ENCODE measurements at places on chromosomes 1 and 21.
A peak's percentile ranks its signal among the peaks of the same experiment; 100 is the strongest.

DNA sequence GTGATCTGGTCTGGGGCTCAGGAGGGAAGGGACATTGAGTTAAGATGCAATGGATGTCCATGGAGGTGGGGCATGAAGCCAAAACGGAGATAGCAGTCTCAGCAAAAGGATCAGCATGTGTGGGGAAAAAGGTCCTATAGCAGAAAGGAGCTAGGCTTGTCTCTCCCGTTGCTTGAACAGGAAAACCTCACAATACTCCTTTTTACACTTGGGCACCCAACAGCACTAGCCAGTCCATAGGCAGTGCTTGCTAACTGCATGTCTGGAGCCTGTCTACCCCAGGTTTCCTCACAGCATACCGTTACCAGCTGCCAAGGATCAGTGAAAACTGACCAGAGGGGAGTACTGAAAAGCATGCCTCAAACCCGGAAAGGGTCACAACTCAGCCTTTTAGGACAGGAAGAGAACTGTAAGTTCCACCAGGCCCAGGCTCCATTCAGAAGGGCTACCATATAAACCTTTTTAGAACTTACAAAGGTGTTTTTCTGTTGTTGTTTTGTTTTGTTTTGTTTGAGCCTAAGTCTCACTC, 78.6 kb downstream of the JAK1 start:
- no peak for DNase-seq

DNA sequence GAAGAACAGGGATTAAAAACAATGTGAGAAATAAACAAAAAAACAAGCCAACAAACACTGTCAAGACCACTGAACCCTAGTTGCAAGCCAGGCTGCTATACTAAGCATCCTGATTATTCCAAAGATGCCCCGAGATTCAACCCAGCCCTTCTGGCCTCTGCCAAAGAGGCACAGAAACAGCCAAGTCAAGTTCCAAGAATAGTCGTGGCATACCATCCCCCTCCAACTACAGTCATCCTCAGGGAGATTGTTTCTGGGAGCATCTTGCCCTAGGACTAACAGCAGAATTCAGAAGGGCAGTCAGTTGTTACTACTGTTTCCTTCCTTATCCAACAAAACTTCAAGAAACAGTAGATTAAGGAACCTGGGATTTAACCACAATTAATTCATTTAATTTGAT, 52.3 kb downstream of the ABL2 start:
- peak; percentile 91 for DNase-seq

GRCh38 chr21:34974162-34974981, 74.7 kb downstream of the RUNX1 start:
- peak; percentile 52 for DNase-seq

- no peak for DNase-seq
These were observed 53.5 kb downstream of the CLSTN1 start for GRCh38 chr1:9770298-9770697.

DNA sequence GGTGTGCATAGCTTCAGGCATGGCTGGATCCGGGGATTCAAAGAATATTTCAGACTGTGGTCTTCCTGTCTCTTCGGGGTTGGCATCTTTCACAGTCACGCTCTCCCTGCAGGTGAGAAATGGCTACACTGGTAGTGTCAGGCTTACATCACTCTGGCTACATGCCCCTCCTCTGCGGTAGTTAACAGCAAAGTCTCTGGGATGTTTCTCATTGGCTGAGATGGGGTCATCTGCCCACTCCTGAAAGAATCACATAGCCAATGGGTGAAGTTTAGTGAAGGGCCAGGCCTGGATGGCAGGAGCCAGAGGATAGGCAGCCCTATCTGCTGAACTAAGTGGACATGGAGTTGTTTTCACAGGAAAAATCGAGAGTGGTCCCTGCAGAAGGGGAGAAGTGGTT, 356.5 kb downstream of the MATN1 start:
- no peak for DNase-seq

- DNase-seq = no peak
These were observed 104.6 kb downstream of the DISP1 start for GRCh38 chr1:222919478-222919865.

All from EH (cell line).